SK-MEL-5 (cell line): ENCODE measurements at places on chromosomes 6 and 20.

DNA sequence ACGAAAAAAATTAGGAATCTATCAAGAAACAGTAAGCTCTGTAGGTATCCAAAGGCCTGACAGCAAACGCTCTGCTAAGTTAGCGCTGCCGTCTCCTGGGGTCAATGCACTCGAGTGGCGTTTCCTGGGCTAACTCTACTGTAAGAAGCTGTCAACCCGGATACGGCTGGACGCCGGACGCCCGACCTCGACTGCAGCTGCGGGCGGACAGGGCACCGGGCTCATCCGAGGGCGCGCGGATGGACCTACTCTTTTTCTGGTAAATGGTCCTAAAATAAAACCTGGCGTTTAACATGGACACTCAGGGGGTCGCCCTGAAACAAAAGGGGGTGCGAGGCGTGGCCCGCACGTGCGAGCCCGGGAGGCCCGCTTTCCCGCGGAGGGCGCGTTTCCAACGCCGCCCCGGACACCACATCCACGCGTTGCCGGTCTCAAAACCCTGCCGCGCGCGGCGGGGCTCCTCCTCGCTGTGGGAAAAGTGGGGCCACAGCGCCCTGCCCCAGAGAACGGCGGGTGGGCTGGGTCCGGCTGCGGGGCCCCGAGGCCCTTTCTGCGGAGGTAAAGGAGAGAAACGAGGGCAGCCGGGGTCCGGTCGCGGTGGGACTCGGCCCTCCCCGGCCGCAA lies 537 bp downstream of the TCP1 start:
- peak; percentile 21 for DNase-seq

- peak; percentile 54 for DNase-seq
Observed at GRCh38 chr20:45456632-45457031, 12.9 kb upstream of the WFDC2 start.

GRCh38 chr6:79009819-79010218 lies 68.2 kb downstream of the PHIP start:
- no peak for DNase-seq

DNA sequence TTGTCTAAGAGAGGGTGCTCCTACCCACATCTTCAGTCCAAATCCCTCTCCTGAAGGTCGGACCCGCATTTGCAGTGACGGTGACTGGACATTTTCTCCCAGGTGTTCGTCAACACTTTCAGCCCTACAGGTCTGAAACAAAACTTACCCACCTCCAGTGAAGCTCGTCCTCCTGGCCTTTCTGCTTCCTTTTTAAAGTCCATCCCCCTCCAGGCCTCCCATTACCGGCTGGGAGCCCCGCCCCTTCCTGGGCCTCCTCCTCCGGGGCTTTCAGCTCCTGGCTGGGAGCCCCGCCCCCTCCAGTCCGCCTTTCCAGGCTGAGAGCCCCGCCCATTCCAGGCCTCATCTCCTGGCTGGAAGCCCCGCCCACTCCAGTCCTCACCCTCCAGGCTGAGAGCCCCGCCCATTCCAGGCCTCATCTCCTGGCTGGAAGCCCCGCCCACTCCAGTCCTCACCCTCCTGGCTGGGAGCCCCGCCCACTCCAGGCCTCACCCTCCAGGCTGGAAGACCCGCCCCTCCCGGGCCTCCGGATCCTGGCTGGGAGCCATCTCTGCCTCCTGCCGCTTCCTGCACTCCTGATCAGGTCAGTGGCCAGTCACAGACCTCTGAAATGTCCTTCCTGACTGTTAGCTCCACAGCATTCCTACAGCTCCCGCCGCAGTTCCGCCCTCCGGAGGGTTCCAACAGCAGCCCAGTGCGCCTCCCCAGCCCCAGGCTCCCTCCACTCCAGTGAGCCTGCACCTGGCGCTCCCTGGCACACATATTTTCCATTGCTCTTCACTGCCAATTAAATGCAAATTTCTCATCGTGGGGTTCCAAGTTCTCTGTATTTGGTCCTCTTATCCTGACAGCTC lies 98.5 kb downstream of the LY86 start:
- DNase-seq = peak; percentile 89

- DNase-seq = no peak
Observed at GRCh38 chr6:15763364-15763763, 100.5 kb upstream of the DTNBP1 start.

DNA sequence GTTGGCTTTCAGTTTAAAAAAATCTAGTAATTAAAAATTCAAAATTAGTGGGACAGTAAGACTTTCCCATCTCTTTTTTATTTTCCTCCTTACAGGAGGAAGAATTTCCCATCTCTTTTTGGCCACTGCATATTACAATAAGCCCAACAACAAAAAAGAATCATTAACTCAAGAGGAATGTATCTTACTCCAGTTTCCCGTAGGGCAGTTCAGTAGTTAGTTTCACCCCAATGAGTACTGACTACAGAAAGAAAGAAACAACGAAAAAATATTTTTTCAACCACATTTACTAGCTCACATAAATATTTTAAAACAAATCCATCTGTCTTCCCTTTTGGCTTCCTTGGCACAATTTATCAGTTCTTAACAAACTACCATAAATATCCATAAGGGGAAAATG lies 14.9 kb upstream of the BLOC1S5 start:
- DNase-seq = no peak

DNA sequence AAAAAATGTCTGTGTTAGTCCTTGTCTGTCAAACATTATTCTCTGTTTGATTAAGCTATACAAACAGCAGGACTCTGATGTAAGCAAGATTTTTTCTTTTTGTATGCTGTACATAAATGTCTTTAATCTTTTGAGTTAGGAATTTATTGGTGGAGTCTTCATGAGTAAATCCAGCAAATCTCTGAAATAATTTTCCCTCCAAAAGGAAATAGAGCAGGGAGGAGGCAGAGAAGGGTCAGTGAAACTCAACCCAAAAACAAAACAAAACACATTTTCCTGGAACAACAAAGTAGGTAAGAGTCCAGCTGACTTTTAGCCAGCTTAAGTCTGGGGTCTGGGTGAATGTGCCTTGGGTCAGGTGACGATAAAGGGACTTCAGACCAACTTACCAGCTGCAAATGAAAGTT lies 113.7 kb downstream of the FOXA2 start:
- no peak for DNase-seq

- no peak for DNase-seq
Observed at GRCh38 chr6:127550403-127550802, 26.6 kb upstream of the C6orf58 start.

DNA sequence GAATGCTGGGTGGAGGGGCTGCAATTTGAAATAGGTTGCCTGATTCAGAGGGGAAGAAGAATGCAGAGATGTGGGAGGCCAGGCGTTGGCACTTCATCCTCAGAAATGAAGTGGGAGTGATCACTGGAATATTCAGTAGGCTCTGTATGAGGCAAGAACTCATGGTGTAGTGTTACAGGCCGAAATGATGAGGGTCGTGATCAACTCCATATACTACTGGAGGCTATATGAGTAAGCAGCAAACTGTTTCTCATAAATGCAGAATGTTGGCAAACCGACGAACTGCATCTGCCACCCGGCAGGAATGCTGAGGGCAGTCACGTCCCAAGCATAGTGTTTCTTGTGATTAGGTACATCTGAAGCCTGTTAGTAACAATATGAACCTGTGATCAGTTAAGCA lies 12.7 kb downstream of the KCNS1 start:
- DNase-seq = peak; percentile 49

- no peak for DNase-seq
Observed at GRCh38 chr6:91976797-91977196, 1389.9 kb upstream of the MAP3K7 start.

- no peak for DNase-seq
Observed at GRCh38 chr6:29014729-29015608, 9.9 kb upstream of the ZNF311 start.

- DNase-seq = no peak
Observed at GRCh38 chr20:36051318-36052116, 83.1 kb downstream of the CNBD2 start.

DNA sequence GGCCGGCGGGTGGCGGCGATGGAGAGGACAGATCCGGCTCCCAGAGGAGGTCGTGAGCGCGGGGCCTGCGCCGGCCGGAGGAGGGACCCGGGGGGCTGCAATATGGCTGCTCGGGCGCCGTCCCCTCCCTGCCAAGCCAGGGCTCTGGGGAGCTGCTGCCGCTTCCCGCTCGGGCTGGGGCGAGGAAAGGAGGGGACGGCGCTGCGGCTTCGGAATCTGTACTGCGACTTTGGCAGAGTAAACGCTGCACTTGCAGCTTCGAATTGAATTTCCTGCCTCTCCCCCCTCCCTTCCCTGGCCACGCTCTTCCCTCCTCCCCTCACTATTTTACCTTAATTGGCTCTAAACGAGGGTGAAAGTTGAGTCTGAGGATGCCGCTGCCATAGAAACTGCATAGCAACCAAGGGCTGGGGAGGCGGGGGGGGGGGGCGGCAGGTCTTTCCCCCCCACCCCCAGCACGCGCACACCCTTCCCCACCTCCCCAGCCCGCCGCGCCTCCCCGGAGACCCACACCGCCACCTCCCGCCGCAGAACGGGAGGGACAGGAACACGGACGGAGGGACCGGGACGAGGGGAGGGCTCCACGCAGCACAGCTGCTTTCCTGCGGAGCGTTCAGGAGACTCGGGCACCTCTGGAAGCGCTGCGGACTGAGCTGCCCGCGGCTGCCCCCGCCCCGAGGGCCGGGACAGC lies 93.9 kb downstream of the RNASET2 start:
- DNase-seq = no peak

DNA sequence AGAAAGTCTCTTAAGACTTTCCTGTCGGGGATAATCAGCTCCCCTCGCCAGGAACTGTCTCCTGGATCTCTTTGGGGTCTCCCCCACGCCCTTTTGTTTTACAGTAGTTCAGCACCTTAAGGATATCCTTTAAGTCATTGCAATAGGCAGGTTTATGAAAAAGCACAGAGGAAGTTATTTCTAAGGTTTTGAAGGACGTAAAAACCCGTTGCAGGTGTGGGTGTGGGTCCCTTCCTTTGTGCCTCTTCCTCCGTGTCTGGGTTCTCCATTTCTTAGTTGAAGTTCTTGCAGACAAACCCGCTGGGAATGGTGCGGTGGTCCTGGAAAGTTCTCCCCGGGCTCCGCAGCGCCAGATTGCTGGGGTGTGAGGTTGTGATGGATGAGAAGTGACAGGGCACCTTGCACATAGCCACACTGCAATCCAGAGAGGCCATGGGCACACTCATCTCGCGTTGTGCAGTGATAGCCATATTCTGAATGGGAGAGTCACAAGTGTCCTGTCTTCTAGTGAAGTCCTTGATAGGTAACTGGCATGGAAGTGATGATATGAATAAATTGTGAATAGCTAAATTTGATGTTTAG lies 65.2 kb downstream of the GTF2H5 start:
- no peak for DNase-seq

- no peak for DNase-seq
Observed at GRCh38 chr6:154996016-154996590, 988 bp downstream of the TIAM2 start.

GRCh38 chr6:136335736-136336363 lies 46.2 kb upstream of the BCLAF1 start:
- no peak for DNase-seq

- DNase-seq = no peak
Observed at GRCh38 chr20:59777331-59777725, 156.1 kb downstream of the SYCP2 start.

DNA sequence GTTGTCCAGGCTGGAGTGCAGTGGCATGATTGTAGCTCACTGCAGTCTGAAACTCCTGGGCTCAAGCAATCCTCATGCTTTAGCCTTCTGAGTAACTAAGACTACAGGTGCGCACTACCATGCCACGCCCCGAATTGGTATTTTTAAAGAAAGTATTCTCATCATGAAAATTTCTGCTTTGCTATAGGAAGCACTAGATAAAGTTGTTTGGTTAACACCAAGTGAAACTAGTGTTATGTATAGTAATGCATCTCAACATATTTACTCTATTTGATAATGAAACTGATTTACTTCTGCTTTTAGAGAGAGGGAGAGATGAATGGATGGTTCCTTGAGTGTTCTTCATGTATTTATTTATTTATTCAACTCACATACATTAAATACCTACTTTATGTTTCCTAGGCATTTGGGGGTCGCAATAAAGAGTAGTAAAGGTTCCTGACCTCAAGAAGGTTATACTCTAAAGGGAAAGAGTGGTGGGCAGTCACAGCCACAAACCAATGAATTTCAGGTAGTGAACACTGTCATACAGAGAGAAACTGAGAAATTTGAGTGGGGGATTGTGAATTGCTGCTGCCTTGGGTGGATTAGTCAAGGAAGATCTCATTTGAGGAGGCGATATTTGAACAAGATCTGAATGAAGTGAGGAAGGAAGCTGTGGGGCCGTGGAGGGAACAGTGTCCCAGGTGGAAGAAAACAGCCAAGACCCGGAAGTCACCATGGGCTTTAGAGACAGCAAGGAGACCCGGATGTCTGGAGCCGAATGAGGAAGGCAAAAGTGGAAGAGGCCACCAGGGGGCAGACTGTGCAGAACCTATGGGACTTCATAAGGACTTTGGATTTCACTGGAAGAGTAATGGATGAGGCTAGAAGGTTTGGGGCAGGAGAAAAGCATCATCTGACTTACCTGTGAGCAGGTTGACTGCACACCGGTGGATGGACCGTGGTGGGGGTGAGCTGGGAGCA lies 185.6 kb downstream of the TSHZ2 start:
- DNase-seq = peak; percentile 89

DNA sequence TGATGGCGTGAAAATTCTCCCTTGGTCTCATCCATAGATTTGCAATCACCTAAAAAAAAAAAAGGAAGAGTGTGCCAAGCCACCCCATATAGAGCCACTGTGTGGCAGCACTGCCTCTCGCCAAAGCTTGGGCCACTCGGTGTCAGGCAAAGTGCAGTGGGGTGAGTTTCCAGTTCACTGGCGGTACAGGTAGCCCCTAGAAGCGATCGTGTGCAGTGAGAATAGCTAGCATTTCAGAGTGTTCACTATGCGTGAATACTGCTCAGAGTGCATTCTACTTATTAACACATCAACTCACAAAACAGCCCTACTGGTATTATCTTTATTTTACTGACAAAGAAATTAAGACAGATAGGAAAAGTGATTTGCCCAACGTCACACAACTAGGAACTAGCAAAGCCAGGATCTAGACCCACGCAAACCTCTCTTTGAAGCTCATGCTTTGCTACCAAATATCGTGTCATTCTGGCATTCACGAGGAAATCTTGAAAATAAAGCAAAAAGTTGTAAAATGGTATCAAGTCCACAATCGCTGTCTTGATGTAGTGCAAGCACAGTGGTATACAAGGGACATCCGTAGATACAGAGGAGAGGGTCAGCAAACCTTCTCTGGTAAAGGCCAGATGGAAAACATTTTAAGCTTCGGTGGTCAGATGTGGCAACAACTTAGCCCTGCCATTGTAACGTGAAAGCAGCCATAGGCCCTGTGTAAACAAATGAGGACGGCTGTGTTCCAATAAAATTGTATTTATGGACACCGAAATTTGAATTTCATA lies 10.4 kb upstream of the GCNT2 start:
- peak; percentile 89 for DNase-seq

GRCh38 chr6:146896062-146896813 lies 297.5 kb downstream of the ADGB start:
- no peak for DNase-seq
